Activated CD8-positive, alpha-beta memory T cell treated with anti-CD3 and anti-CD28 coated beads for 1 hour (primary cell): ENCODE measurements at places on chromosomes 16 and 17.

DNA sequence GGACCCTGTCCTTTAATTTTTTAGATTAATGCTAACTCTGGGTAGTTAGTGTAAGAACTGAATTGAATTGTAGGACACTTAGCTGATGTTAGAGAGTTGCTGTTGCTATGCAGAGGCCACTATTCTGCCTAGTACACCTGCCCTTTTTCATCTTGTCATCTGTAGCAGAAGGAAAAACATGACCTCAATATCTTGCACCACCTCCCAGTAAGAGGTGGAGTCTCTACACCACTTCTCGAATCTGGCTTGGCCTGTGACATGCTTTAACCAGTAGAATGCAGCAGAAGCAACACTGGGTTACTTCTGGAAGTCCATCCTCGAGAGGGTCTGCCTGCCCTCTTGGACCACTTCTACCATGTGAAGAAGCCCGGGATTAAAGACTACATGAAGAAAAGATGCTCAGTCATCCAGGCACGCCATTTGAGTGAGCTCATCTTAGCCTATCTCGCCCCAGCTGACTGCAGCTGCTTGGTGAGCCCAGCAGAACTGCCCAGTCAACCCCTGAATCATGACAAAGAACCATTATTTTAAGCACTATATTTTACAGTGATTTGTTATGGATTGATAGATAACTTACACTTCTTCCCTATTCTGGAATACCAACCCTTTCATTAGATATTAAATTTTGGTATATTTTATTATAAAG, 153.5 kb downstream of the MYO1D start:
- no peak for DNase-seq

DNA sequence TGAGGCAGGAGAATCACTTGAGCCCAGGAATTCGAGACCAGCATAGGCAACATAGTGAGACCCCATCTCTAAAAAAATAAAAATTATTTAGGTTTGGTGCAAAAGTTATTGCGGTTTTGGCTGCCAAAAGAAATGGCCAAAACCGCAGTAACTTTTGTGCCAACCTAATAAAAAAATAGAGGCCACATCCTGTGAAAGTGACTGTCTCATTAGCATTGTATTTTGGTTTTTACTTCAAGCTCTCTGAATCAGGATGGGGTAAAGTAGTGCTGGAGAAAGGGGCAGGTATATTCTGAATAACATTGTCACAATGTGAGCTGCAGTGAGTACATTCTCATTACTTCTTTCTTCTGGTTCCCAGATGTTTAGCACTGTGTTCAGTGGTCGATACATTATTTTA, 36.0 kb downstream of the ATP6V0A1 start:
- no peak for DNase-seq

- DNase-seq, result no peak
Observed at GRCh38 chr17:18951941-18952842, at the start of gene SLC5A10. Gene SLC5A10, plus strand, starts transcription at chr17:18952165. Its CDS starts 41 bp downstream, at chr17:18952206.

DNA sequence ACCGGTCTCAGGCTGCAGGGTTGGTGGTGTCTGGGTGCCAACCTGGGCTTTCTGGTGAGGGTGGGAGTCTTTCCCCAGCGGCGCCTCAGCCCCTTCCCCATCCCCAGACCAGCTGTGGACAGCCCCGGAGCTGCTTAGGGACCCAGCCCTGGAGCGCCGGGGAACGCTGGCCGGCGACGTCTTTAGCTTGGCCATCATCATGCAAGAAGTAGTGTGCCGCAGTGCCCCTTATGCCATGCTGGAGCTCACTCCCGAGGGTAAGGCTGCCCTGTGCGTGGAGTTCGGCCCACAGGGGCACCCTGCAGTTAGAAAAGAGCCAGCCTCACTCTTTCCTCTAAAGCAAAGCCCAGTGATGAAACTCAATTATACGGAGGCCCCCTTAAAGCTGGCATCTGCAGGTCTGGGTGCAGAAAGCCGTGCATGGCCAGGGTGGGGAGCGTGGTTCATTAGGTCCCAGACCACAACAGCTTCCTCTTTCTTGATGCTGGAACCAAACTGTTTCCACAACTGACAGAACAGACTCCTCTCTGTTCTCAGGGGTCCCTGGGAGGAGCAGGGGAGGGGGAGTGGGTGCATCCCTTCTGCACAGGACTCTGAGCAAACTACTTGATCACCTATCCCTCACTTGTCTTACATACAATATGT, 10.7 kb downstream of the GUCY2D start:
- DNase-seq, result no peak

- DNase-seq, result no peak
Observed at GRCh38 chr16:9521749-9522370, 430.4 kb downstream of the HAPSTR1 start.

GRCh38 chr17:45284176-45285140, 22.6 kb upstream of the SPATA32 start:
- DNase-seq, result no peak

DNA sequence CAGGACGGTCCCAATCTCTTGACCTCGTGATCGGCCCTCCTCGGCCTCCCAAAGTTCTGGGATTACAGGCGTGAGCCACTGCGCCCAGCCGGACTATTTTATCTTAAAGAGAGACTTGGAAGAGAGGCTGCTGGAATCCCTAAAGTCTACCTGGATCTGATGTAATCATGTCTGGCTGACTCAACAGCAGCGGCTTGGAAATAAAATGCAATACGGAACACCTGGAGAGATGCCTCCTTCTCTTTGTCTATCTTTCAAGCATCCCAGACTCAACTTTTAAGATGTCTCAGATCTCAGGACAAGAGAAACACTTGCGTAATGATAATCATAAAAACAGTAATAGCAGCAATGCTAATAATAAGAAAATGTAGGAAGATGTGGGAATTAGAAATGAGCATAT, 95.6 kb downstream of the CDH8 start:
- no peak for DNase-seq

- DNase-seq, result no peak
Observed at GRCh38 chr16:74659041-74659440, 7.6 kb downstream of the RFWD3 start.
